ENCODE measurements at places on chromosomes 7 and 10. TPM values are rescaled to one million over a fixed set of nuclear protein-coding genes. Genes with fewer than 3 reads are reported as not detected.

TEX47 gene
- total RNA-seq = not detected

HILPDA gene
- 12.5 TPM for total RNA-seq

SEMA3E gene
- total RNA-seq = 23.5 TPM

ELN gene
- total RNA-seq = 149 TPM

FAM20C gene
- total RNA-seq = 86.9 TPM

DNA sequence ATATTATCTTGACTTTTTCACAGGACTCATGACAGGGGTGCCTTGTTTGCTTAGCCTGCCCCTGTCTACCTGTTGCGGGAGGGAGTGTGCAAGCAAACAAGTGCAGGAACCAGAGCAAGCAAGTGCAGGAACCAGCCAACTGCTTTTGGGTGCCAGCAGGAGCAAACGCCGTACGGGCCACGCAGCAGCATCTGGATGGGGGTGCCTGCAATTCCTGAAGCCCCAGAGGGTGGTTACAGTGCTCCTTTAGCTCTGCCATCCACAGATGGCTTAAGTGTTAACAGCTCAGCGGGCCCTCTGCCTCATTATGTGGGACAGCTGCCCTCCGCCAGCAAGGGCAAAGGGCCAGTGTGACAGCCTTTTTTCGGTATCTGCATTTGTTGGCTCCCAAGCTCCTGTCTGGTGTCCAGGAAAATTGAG lies 83.5 kb downstream of the MICU1 start:
- DNase-seq = no peak
- H3K4me1 ChIP-seq = no peaks in the 10 kb centered on the region
- no peaks in the 10 kb centered on the region for H3K27me3 ChIP-seq
- no peak overlapping the region for H3K27ac ChIP-seq
- H3K36me3 ChIP-seq = peaks cover 8% of the 10 kb centered on the region

DNA sequence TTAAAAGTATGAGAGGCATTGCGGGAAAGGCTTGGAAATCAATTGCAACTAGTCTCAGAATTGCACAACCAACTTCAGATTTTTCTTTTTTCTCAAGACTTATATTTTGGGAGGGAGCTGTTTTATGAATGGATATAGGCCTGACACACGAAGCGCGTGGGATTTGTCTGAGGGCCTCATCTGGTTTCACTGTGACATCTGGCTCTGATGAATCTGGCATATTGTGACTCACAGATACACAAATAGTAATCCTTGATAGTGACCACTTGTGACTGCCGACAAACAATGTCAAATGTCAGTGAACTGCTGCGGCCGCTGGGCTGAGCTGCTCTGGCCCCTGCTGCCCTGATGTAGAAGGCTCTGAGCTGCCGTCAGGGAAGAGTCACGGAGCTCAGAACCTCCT lies 655.1 kb downstream of the INHBA start:
- no peaks in the 10 kb centered on the region for H3K36me3 ChIP-seq
- H3K27me3 ChIP-seq = no peaks in the 10 kb centered on the region
- DNase-seq = no peak
- H3K4me1 ChIP-seq = peaks cover 3% of the 10 kb centered on the region
- H3K27ac ChIP-seq = peak overlapping the region; percentile 26
- H3K4me3 ChIP-seq = no peak overlapping the region

DNA sequence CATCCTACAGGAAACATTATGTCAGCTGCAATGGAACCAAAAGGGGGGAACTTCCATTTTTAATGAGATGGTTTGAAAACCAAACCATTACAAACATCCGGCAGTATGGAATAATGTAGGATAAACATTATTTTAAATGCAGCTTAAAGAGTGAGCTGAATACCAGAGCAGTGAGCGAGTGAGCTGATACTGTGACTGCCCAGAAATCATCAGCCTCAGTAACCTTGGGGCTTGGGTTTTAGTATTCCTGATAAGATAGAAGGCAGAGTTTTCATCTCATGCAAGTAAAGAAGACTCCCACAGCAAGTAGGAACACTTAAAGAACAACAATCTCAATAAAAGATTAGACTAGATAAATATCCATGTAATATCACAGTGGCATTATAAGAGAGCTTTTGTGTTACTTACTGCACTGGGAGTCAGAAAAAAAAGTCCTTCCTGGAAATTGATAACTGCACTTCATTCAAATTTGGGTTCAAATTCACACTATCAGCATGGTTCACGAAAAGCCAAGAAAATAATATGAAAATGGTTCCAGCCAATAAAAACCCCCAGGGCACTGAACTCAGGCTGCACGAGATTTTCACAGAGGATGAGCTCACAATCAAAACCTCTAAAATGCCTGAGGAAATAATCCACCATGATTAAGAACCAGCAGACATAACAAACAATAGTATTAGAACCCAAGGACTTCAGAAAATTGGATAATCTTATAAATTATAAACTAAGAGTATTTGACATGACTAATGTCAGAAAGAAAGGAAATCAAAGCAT lies 115.7 kb downstream of the MTPAP start:
- no peaks in the 10 kb centered on the region for H3K27me3 ChIP-seq
- DNase-seq = no peak
- no peaks in the 10 kb centered on the region for H3K4me1 ChIP-seq
- H3K36me3 ChIP-seq = no peaks in the 10 kb centered on the region

DNA sequence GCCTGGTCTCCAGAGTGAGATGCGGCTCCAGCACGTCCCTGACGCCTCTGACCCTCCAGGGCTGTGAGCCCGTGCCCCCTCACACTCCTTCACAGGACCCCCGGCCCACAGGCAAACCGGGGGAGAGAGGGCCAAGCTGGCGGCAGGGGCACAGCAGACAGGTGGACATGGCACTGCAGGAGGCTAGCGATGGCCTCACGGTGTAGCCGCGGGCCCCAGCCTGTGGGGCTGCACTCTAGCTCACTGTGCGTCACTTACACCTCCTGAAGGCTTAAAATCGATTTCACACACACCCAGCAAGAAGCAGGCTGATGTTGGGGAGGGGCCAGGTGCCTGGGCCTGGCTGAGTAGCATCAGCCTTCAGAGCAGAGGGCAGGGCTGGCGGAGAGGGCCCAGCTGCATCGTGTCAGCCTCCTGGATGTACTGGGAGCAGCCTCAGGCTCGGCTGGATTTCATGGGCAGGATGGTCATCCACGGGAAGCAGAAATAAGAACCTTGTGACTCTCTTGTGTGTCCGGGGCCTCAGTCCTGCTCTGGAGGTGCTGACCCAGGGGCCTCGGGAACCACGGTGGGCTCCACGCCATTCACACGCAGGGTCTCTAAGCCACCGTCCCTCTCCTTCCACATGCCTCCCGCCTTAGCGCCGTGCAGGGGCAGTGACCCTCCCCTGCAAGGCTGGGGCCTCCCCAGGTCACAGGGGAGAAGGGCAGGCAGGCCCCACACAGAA lies 19.4 kb upstream of the KNDC1 start:
- H3K36me3 ChIP-seq = no peaks in the 10 kb centered on the region
- no peak overlapping the region for H3K27ac ChIP-seq
- no peaks in the 10 kb centered on the region for H3K27me3 ChIP-seq
- H3K4me1 ChIP-seq = no peaks in the 10 kb centered on the region

DNA sequence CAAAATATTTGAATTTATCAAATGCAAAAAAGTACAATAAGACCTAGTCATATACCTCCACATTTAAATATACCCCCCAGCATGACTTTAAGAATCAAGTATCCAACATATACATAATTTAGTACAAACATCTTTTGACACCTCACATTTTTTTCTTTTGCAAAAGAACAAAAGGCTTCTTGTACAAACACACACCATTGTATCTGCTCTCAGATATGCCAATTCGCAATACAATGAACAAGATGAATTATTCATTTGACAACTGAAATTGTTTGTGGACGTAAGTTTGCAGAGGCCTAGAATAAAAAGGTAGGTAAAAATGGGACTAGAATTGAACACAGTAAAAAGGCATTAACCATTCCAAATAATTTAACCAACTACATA lies 154.4 kb downstream of the CACNA2D1 start:
- H3K27me3 ChIP-seq = no peaks in the 10 kb centered on the region
- no peak overlapping the region for H3K27ac ChIP-seq
- H3K36me3 ChIP-seq = no peaks in the 10 kb centered on the region
- H3K4me3 ChIP-seq = no peak overlapping the region
- no peaks in the 10 kb centered on the region for H3K4me1 ChIP-seq

- peaks cover 24% of the 10 kb centered on the region for H3K4me1 ChIP-seq
- H3K27me3 ChIP-seq = no peaks in the 10 kb centered on the region
- H3K4me3 ChIP-seq = peak overlapping the region; percentile 55
- H3K27ac ChIP-seq = peak overlapping the region; percentile 79
Observed at GRCh38 chr7:47581438-47581803, 490 bp downstream of the TNS3 start.

- H3K4me1 ChIP-seq = no peaks in the 10 kb centered on the region
- H3K27ac ChIP-seq = no peak overlapping the region
- no peaks in the 10 kb centered on the region for H3K36me3 ChIP-seq
- H3K4me3 ChIP-seq = no peak overlapping the region
- H3K27me3 ChIP-seq = no peaks in the 10 kb centered on the region
- peak; percentile 57 for DNase-seq
Observed at GRCh38 chr7:26653430-26654399, 210.7 kb downstream of the SKAP2 start.

GRCh38 chr7:154928136-154929005 lies 74.6 kb downstream of the PAXIP1 start:
- H3K27me3 ChIP-seq = no peaks in the 10 kb centered on the region
- DNase-seq = peak; percentile 99
- H3K36me3 ChIP-seq = peaks cover 1% of the 10 kb centered on the region
- peaks cover 4% of the 10 kb centered on the region for H3K4me1 ChIP-seq
